Cardiac muscle cell (in vitro differentiated cells and primary cell): ENCODE measurements at places on chromosomes 7 and 10. TPM values are rescaled to one million over a fixed set of nuclear protein-coding genes. Genes with fewer than 3 reads are reported as not detected.

The CFTR gene
- total RNA-seq, result 12.0 and 13.3 TPM in 2 replicates

DNA sequence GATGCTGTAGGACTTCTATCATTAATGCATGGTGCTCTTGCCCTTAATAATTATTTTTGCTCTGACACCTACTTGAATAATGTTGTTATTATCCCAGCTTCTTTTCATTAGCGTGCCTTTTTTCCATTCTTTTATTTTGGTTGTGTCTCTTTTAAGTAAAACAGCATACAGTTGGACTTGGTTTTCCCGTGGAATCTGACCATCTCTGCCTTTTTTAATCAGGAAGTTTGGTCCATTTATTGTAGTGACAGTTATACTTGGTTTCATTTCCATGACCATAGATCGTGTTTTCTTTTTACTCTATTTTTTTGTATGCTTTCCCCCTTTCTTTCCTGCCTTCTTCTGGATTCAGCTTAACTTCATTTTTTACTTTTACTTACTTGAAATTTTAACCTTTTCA is 4.6 kb downstream of the PAPOLB start:
- H3K27me3 ChIP-seq, result no peaks in the 10 kb centered on the region
- H3K27ac ChIP-seq, result no peak overlapping the region
- DNase-seq, result no peak
- no peak overlapping the region for H3K4me3 ChIP-seq

- no peaks in the 10 kb centered on the region for H3K27me3 ChIP-seq
- DNase-seq, result no peak
- H3K27ac ChIP-seq, result no peak overlapping the region
- no peaks in the 10 kb centered on the region for H3K36me3 ChIP-seq
- no peak overlapping the region for H3K4me3 ChIP-seq
Measured at GRCh38 chr10:104144931-104145330, 23.0 kb downstream of the SFR1 start.

- no peak overlapping the region for H3K4me3 ChIP-seq
- no peak overlapping the region for H3K27ac ChIP-seq
- H3K4me1 ChIP-seq, result no peaks in the 10 kb centered on the region
- no peaks in the 10 kb centered on the region for H3K36me3 ChIP-seq
- DNase-seq, result no peak
- H3K27me3 ChIP-seq, result no peaks in the 10 kb centered on the region
Measured at GRCh38 chr7:12927635-12928434, 240.4 kb downstream of the ARL4A start.

DNA sequence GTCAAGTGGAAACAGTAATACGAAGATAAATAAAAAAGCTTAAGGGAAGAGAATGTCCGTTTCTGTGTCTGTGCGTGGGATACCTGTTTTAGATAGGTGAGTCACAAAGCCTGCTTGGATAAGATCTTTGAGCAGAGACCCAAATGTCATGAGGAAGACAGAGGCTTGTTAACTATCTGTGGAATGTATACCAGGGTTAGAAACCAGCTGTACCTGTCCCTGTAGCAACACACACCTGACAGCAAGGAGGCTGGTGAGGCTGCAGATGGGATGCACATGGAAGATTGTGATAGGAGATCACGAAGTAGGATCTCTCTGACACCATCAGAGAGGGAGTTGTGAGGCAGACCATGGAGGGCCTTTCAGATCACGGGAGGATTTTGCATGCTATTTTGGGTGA is 105.3 kb downstream of the ARHGAP21 start:
- H3K4me3 ChIP-seq, result no peak overlapping the region
- peaks cover 25% of the 10 kb centered on the region for H3K4me1 ChIP-seq
- no peaks in the 10 kb centered on the region for H3K36me3 ChIP-seq
- no peak overlapping the region for H3K27ac ChIP-seq
- H3K27me3 ChIP-seq, result no peaks in the 10 kb centered on the region

DNA sequence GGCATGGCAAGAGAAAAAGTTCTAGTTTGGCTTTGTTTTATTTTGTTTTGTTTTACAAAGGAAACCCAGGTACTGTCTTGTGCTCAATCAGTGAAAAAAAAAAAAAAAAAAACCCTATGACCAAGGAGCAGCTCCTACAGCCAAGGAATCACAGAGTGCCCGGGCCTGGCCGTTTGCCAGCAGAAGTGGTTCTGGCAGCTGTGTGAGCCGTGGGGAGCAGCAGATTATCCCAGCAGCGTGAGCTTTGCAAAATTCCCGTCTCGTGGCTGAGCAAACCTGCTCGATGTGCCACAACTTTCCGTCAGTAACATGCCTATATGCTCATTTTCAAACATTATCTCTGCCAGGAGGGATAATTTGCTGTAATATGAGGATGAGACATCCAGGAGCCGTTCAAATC is 293.7 kb downstream of the POU6F2 start:
- no peaks in the 10 kb centered on the region for H3K36me3 ChIP-seq
- DNase-seq, result peak; percentile 31
- no peak overlapping the region for H3K27ac ChIP-seq
- H3K27me3 ChIP-seq, result no peaks in the 10 kb centered on the region
- no peak overlapping the region for H3K4me3 ChIP-seq

- H3K27ac ChIP-seq, result no peak within 1 kb of the TSS
- no peaks in the 10 kb centered on the region for H3K36me3 ChIP-seq
- peak; percentile 70 for DNase-seq
- no peaks in the 10 kb centered on the region for H3K27me3 ChIP-seq
- no peaks in the 10 kb centered on the region for H3K4me1 ChIP-seq
- H3K4me3 ChIP-seq, result peak within 1 kb of the TSS; percentile 16
Measured at GRCh38 chr10:103451831-103452505, at the start of gene CALHM2. Gene CALHM2 (minus strand): TSS chr10:103452370. CDS start chr10:103449941, 2,429 bp downstream.

The GATA3 gene
- 2.1 and 3.4 TPM in 2 replicates for total RNA-seq

The FOXI2 gene
- not detected in 2 replicates for total RNA-seq

The ASB10 gene
- 1.0 and 1.4 TPM in 2 replicates for total RNA-seq

The OR2F2 gene
- total RNA-seq, result not detected in 2 replicates

GRCh38 chr10:92222603-92223262 is 68.1 kb downstream of the CPEB3 start:
- no peaks in the 10 kb centered on the region for H3K4me1 ChIP-seq
- no peak overlapping the region for H3K27ac ChIP-seq
- no peak overlapping the region for H3K4me3 ChIP-seq
- no peaks in the 10 kb centered on the region for H3K27me3 ChIP-seq
- no peak for DNase-seq

The UCMA gene
- not detected in 2 replicates for total RNA-seq

DNA sequence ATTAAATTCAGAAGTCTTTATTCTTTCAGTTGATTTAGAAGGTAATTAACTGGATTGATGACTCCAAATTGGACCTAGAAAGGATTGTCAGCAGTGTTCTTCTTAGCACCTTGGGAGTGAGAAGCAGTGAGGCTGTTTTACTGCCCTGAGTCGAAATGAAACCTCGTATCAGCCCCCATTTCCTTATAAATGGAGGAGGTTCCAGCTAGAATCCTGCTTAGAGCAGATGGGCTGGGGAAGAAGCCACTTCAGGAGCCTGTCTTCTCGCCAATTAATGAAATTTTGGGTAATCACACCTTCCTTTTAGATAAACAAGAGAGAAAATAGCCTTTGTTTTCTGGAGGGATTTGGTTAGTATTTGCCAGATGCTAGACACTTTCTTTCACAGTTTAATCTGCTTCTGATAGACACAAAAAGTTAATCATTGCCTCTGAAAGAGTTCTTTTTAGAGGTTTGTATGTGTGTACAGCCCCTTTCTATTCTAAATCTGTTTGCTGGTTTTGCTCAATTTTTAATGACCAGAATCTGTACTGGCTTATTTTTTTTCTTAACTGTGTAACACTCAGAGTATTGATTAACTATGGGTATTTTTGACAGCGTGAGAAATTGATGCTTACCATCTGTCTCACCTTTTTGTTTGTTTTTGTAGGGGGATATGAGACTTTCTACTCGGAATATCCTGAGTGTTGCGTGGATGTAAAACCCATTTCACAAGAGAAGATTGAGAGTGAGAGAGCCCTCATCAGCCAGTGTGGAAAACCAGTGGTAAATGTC is 4.6 kb downstream of the DUSP5 start:
- DNase-seq, result no peak
- H3K36me3 ChIP-seq, result peaks cover 39% of the 10 kb centered on the region
- H3K4me3 ChIP-seq, result peak overlapping the region; percentile 18
- H3K27me3 ChIP-seq, result no peaks in the 10 kb centered on the region
- peak overlapping the region; percentile 91 for H3K27ac ChIP-seq

DNA sequence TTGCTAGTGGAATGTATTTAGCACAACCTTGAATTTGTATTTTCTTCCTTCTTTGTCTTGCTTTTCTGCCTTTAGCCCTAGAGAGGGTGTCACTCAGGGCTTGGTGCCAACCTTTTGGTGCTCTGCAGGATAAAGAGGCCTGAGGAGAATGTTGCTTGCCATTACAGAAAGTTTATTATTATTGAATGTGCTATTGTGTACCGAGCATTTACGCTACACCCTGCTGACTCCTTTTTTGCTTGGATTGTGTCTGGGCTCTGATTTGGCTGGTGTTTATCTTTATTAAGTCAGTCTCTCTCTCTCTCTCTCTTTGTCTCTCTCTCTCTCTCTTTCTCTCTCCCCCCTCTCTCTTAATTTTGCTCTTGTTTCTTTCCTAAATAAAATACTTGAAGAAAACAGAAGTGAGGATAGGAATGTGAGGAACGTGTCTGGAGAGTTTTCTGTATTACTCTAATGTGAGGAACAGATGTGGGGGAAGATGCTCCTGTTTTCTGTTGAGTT is 284.4 kb upstream of the PHYHIPL start:
- no peaks in the 10 kb centered on the region for H3K27me3 ChIP-seq
- no peaks in the 10 kb centered on the region for H3K36me3 ChIP-seq
- peaks cover 16% of the 10 kb centered on the region for H3K4me1 ChIP-seq
- H3K27ac ChIP-seq, result no peak overlapping the region
- DNase-seq, result peak; percentile 40

DNA sequence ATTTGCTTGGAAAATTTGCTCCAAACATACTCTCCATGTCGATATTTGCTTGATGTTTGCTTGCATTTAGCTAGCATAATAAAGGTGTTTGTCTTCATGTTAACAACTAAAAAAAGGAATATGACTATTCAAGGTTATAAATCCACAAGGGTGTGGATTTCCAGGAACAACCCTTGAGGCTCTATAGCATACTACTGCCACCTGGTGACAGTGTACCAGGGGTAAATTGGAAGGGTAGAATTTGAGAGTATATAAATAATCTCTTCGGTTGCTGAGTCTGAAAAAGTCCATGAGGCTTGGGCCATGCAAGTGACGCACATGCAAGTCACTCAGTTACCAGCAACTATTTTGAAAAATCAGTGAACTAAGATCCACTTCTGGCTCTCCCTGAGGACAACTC is 68.4 kb downstream of the SLIT1 start:
- peaks cover 7% of the 10 kb centered on the region for H3K4me1 ChIP-seq
- H3K4me3 ChIP-seq, result no peak overlapping the region
- no peaks in the 10 kb centered on the region for H3K27me3 ChIP-seq
- DNase-seq, result peak; percentile 17
- no peak overlapping the region for H3K27ac ChIP-seq

DNA sequence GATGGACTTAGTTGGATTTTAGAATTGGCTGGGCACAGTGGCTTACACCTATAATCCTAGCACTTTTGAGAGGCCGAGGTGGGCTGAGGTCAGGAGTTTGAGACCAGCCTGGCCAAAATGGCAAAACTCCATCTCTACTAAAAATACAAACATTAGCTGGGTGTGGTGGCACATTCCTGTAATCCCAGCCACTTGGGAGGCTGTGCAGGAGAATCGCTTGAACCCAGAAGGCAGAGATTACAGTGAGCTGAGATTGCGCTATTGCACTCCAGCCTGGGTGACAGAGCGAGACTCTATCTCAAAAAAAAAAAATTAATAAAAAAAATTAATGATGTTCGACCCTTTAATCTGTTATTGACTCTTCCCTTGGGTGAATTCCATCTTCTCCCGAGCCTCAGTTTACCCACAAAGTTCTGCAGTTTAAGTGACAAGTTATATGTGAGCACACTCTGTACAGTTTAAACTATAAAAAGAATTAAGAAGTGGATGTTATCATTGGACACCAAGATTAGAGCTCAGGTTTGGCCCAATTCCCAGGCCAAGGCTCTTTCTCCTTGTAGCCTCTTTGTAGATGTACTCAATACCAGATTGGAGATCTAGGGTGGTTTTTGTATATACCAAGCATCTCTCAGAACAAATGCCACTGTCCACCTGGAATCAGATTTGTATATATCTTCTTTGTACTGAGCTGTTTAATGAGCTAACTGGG is 15.0 kb downstream of the KAT6B start:
- no peak overlapping the region for H3K27ac ChIP-seq
- H3K4me1 ChIP-seq, result peaks cover 7% of the 10 kb centered on the region
- no peaks in the 10 kb centered on the region for H3K27me3 ChIP-seq
- no peak overlapping the region for H3K4me3 ChIP-seq

GRCh38 chr10:112395809-112396530 is 22.1 kb downstream of the ACSL5 start:
- H3K27me3 ChIP-seq, result peaks cover 5% of the 10 kb centered on the region
- H3K36me3 ChIP-seq, result no peaks in the 10 kb centered on the region
- no peaks in the 10 kb centered on the region for H3K4me1 ChIP-seq
- no peak overlapping the region for H3K4me3 ChIP-seq
- no peak for DNase-seq

The APBB1IP gene
- not detected in 2 replicates for total RNA-seq

DNA sequence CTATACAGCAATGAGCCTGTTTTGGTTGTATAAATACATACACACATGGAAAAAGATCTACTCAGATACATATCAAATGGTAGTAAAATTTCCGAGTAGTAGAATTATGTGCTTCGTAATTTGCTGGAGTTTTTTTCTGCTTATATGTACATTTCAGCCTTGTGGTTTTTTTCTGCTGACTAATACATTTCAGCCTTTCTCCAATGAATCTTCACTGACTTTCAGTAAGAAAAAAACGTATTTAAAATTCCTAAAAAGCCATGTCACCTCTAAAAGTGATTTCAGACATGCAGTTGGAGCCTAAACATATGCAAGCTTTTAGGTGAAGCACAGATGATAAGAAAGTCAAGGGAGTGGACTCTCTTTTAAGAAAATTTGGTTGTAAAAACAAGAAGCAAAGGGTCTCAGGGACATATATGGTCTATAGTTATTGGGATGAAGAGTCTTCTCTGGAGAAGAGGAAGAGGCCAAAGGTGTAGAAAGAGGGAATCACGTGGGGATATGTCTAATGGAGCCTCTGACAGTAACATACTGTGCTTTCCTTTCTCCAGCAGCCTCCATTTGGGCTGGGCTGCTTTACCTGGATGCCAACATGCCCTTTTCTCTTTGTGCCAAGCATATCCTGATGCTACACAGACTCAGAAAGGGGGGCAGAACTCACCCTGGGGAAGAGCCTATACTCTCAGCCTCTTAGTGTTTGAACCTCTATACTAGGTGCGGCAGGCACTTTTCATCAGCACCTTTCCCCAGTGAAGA is 2.4 kb downstream of the AMPH start:
- H3K27ac ChIP-seq, result no peak overlapping the region
- peak; percentile 42 for DNase-seq
- H3K27me3 ChIP-seq, result peaks cover 46% of the 10 kb centered on the region

GRCh38 chr10:43421201-43421507 is 12.2 kb upstream of the HNRNPF start:
- H3K36me3 ChIP-seq, result no peaks in the 10 kb centered on the region
- no peak for DNase-seq

GRCh38 chr10:14648946-14649345 is 125.8 kb downstream of the FAM107B start:
- peaks cover 32% of the 10 kb centered on the region for H3K4me1 ChIP-seq
- no peaks in the 10 kb centered on the region for H3K36me3 ChIP-seq
- peak overlapping the region; percentile 77 for H3K27ac ChIP-seq

GRCh38 chr10:82160307-82160706 is 285.3 kb downstream of the NRG3 start:
- DNase-seq, result no peak
- no peaks in the 10 kb centered on the region for H3K27me3 ChIP-seq
- no peak overlapping the region for H3K27ac ChIP-seq
- no peaks in the 10 kb centered on the region for H3K36me3 ChIP-seq
- no peak overlapping the region for H3K4me3 ChIP-seq
